ENCODE measurements at places on chromosomes 2 and 18.
A peak's percentile ranks its signal among the peaks of the same experiment; 100 is the strongest.

GRCh38 chr2:160924936-160925353 lies 235.3 kb upstream of the TANK start:
- no peak for DNase-seq

GRCh38 chr2:182197529-182197928 lies 211.9 kb downstream of the PPP1R1C start:
- no peak for DNase-seq

DNA sequence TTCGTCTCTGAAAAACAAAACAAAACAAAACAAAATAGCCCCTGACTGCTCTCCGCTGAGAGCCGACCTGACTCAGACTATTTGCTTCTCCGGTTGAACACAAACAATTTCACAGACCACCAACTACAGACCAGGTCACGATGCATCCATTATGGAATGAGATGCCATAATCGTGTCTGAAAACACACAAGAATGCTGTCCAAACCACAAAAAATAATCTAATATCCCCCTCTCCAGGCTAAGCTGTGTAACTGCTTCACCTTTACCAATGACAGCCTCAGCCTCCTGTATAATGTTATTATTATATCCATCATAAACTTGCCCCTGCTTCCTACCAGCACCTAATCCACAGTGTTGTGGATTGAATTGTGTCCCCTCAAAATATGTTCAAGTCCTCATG lies 114.7 kb downstream of the DNAH6 start:
- no peak for DNase-seq

DNA sequence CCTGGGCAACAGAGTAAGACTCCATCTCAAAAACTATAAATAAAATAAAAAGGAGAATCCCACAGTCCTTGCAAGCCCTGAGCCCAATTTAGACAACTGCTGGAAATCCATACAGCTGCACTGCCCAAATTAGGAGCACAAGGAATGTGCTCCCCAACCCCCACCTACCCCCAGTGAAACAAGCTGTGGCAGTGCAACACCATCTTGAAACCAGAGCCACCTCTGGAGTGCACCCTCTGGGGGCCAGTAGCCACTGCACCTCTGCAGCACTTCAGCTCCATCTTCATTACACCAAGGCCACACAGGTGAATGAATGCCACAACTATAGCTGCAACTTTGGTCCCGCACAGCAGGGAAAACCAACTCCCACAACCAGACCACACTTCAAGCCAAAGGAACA lies 37.3 kb downstream of the USP34 start:
- no peak for DNase-seq

DNA sequence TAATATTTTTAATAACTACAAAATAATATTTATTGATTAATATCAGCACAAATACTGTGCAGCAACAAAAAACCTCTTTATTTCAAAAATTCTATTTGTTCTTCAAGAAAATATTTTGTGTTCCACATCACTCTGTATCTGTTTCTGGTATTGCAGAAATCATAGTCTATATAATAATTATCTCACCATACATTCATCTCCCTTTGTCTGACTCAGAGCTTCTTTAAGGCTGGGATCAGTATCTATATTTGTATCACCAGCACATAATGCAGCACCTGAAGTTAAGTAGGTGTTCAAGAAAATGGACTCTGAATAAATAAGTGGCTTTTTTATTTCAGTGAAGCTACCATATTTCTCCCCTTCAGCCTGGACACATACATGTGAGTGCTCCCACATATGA lies 1.6 kb upstream of the MARCHF4 start:
- DNase-seq: no peak

DNA sequence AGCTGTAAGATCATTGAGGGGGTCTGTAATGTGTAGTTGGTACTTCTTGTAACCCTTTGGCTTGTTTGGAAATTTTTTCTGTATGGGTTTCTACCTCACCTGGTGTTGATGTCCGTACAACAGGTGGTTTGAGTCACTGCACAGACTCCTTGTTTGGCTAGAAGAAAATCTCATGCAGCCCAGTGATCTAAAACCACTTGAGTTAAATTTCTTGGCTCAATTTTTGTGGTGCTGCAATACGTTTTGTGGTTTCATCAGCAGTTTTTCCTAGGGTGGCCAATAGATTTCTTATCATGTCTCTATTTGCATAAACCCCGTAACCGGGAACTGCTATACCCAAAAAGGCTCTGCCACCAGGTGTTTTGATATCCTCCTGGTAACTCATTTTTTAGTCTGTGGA lies 43.4 kb downstream of the CERS6 start:
- no peak for DNase-seq

DNA sequence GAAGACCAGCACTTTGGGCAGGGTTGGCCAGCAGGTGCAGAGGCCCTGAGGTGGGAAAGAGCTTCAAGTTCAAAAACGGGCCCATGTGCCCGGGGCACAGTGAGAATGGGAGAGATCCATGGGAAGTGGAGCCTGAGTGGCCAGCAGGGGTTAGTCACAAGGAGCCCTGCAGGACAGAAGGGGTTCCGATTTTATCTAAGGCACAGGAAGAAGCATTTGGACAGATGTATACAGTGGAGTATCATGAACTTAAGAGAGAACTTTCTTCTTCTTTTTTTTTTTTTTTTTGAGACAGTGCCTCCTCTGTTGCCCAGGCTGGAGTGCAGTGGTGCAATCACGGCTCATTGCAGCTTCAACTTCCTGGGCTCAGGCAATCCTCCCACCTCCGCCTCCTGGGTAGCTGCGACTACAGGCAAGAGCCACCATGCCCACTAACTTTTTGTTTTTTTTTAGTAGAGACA lies 24.0 kb downstream of the WIPF1 start:
- DNase-seq: no peak

- no peak for DNase-seq
Observed at GRCh38 chr2:198928026-198928425, 529.7 kb downstream of the SATB2 start.

DNA sequence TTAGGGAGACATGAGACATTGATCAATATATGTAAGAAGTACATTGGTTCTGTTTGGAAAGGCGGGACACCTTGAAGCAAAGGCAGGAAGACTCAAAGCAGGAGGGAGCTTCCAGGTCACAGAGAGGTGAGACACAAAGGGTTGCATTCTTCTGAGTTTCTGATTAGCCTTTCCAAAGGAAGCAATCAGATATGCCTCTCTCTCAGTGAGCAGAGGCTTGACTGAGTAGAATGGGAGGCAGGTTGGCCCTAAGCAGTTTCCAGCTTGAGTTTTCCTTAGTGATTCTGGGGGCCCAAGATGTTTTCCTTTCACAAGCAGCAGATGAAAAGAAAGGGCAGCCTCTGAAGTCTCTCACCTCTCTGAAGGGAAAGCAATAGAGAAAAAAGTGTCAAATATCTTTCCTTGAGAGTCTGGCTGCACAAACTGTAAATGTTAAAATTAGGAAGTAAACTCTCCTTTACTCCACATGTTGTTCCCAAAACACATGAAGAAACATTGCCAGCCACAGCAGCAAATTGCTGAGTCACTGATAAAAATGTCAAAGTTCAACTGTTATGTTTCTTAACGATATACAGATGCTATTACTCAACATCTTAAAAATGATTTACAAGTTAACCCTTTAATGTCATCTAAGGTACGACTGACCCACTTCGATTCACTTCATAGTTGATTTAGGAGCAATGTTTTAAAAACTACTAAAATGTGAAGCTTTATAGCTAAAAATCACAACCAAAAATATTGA lies 40.3 kb downstream of the CYB5A start:
- no peak for DNase-seq

DNA sequence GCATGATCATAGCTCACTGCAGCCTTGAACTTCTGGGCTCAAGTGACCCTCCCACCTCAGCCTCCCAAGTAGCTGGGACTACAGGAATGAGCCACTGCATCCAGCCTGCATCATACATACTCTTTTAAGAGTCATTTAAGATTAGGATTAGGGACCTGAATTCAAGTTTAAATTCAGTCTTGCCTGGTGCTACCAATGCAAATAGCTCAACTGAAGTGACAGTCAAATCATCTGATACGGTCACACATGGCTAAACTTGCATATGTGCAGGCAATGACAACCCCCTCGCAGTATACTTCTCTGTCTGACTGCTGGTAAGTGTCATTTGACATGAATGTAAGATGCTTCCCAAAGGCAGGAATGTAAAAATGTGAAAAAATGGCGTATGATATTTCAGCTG lies 31.8 kb upstream of the TMEM131 start:
- no peak for DNase-seq

- DNase-seq: no peak
Observed at GRCh38 chr2:181243319-181243718, 213.9 kb upstream of the ITGA4 start.

GRCh38 chr18:50665519-50665918 lies 105.6 kb downstream of the MAPK4 start:
- DNase-seq: no peak

- peak; percentile 1 for DNase-seq
Observed at GRCh38 chr2:64524604-64525316, 632 bp downstream of the AFTPH start.

DNA sequence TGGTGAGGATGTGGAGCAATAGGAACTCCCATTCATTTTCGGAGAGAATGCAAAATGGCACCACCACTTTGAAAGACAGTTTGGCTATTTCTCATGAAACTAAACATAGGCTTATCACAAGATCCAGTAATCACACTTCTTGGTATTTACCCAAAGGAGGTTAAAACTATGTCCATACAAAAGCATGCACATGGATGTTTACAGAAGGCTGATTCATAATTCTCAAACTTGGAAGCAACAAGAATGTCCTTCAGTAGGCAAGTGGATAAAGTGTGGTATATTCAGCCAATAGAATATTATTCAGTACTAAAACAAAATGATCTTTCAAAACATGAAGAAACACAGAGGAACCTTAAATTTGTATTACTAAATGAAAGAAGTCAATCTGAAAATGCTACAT lies 440.6 kb downstream of the FBXO15 start:
- no peak for DNase-seq

GRCh38 chr2:207901401-207901800 lies 123.9 kb downstream of the PLEKHM3 start:
- DNase-seq: no peak

GRCh38 chr2:147636238-147636882 lies 208.5 kb upstream of the ACVR2A start:
- no peak for DNase-seq

DNA sequence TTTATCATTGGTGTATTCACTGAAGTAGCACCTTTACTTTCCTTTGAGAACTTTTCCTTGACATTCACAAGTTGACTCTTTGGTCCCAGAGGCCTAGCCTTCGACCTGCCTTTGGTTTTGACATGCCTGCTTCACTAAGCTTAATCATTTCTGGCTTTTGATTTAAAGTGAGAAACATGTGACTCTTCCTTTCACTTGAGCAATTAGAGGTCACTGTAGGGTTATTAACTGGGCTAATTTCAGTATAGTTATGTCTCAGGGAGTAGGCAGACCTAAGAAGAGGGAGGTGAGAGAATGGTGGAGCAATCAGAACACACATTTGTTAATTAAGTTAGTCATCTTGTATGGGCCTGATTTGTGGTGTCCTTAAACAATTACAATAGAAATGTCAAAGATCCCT lies 1040.7 kb upstream of the SLC39A10 start:
- DNase-seq: no peak

DNA sequence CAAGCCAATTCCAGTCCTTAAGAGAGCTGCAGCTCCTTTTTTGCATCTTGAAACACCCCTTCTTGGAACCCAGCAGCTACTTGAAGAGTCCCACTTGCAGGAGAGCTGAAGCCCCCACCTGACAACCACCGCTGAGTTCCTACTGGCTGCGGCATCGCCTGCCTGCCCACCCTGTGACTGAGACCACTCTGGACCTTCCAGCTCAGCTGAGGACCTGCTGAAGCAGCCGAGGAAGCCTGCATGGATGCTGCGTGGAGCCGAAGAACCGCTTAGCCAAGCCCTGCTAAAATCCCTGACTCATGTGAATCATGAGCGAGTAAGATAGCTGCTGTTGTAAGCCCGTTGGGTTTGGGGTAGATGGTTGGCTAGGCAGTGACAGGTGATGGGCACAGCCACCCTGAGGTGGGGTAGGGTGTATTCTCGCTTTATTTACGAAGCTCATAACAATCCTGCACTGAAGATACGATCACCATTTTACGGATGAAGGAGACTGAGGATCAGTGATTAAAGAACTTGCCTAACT lies 78.4 kb downstream of the INHBB start:
- DNase-seq: no peak

- DNase-seq: no peak
Observed at GRCh38 chr2:68169308-68169707, 11.6 kb downstream of the PNO1 start.

GRCh38 chr2:235642446-235643098 lies 148.7 kb downstream of the AGAP1 start:
- no peak for DNase-seq

DNA sequence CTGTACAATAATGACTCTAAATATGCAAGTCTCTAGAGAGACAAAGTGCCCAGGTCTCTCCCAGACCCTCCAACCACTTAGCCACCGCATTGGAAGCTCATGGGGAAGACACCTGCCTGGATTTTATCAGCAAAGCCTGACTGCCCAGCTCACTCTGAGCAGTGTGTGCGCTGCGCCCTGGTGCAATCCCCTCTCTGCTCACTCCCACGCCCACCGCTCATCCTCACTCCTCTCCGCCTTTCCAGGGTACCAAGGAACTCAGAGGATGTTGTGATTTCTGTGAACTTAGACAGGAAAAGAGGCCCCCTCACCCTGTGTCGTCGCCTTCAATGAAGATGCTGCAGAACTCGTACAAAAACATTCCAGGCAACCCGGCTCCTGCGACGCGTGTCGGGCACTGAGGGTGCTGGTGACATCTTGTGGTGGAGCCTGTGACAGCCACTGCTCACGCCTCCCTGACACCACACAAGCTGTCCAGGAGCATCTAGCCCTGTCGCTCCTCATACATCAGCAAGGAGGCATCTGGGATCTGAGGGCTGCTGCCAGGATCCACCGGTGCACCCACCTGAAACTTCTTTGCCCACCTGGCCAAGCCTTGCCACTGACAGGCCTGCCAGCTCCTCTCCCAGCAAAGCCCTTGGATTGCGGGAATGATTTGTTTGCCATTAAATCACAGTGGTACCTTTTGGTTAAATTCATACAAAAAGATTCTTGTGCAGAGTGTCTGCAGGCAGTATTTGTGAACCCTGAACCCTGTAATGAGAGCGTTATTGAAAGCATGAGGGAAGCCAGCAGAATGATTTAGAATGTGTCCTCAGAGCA lies 220.4 kb downstream of the ZNF516 start:
- no peak for DNase-seq

- DNase-seq: no peak
Observed at GRCh38 chr18:398935-399630, 101.4 kb downstream of the COLEC12 start.

GRCh38 chr2:118994172-118994700 lies 52.2 kb downstream of the MARCO start:
- DNase-seq: no peak

- DNase-seq: no peak
Observed at GRCh38 chr2:8484502-8485283, 197.2 kb upstream of the ID2 start.

DNA sequence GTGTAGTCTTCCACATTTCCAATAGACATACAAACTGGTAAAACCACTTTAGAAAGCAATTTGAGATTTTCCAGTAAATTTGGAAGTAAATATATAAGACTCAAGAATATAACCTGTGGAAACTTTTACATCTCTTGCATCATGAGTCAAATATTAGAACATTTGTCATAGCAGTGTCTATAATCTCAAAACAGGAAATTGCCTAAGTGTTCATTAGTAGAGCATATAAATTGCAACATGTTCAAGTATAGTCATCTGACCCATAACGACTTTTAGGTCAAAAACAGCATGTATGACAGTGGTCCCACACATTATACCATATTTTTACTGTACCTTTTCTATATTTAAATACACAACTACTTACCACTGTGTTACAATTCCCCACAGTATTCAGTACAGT lies 555.9 kb upstream of the VRK2 start:
- no peak for DNase-seq
